A375 (cell line): ENCODE measurements at places on chromosomes 12 and 14. TPM values are rescaled to one million over a fixed set of nuclear protein-coding genes. Genes with fewer than 3 reads are reported as not detected.

The ABCD4 gene
- 24.6 and 33.5 TPM in 2 replicates for total RNA-seq

The KCNH3 gene
- 2.1 and 3.2 TPM in 2 replicates for total RNA-seq

The OR4K1 gene
- total RNA-seq: not detected in 2 replicates

The LRRC9 gene
- not detected in 2 replicates for total RNA-seq

The KLRF1 gene
- not detected in 2 replicates for total RNA-seq

The LGR5 gene
- total RNA-seq: not detected in 2 replicates

The ACOT4 gene
- not detected in 2 replicates for total RNA-seq

The RAPGEF3 gene
- 3.5 and 5.5 TPM in 2 replicates for total RNA-seq

The CABP1 gene
- not detected in 2 replicates for total RNA-seq

The KRT77 gene
- total RNA-seq: not detected in 2 replicates

The SPX gene
- 1.2 and 2.4 TPM in 2 replicates for total RNA-seq

The SELPLG gene
- total RNA-seq: 0.40 and 0.68 TPM in 2 replicates

The REP15 gene
- total RNA-seq: 1.8 and 2.4 TPM in 2 replicates

The NTN4 gene
- 11.7 and 21.4 TPM in 2 replicates for total RNA-seq

The KLHDC2 gene
- 44.6 and 46.9 TPM in 2 replicates for total RNA-seq

The SLCO1C1 gene
- not detected in 2 replicates for total RNA-seq

The RPL10L gene
- 0.19 TPM in 1 of 2 replicates, not detected in the other for total RNA-seq

The ITPR2 gene
- total RNA-seq: 10.0 and 15.0 TPM in 2 replicates

The GPR162 gene
- 2.7 and 3.7 TPM in 2 replicates for total RNA-seq

The TEX22 gene
- 0.08 and 0.27 TPM in 2 replicates for total RNA-seq

The PZP gene
- not detected in 2 replicates for total RNA-seq

The BATF gene
- not detected in 2 replicates for total RNA-seq

The CPNE8 gene
- 18.7 and 20.8 TPM in 2 replicates for total RNA-seq

The PPP1R12A gene
- 109 and 124 TPM in 2 replicates for total RNA-seq

The LBHD2 gene
- not detected in 2 replicates for total RNA-seq

The INTS13 gene
- 45.9 and 51.8 TPM in 2 replicates for total RNA-seq

The TBX5 gene
- not detected in 2 replicates for total RNA-seq

The PTHLH gene
- 17.9 and 21.7 TPM in 2 replicates for total RNA-seq

The PMEL gene
- 1.0 and 1.5 TPM in 2 replicates for total RNA-seq

The RFLNA gene
- not detected in 2 replicates for total RNA-seq

The TRIM9 gene
- 5.2 and 6.0 TPM in 2 replicates for total RNA-seq
